ENCODE measurements at places on chromosomes 12 and 14.

DNA sequence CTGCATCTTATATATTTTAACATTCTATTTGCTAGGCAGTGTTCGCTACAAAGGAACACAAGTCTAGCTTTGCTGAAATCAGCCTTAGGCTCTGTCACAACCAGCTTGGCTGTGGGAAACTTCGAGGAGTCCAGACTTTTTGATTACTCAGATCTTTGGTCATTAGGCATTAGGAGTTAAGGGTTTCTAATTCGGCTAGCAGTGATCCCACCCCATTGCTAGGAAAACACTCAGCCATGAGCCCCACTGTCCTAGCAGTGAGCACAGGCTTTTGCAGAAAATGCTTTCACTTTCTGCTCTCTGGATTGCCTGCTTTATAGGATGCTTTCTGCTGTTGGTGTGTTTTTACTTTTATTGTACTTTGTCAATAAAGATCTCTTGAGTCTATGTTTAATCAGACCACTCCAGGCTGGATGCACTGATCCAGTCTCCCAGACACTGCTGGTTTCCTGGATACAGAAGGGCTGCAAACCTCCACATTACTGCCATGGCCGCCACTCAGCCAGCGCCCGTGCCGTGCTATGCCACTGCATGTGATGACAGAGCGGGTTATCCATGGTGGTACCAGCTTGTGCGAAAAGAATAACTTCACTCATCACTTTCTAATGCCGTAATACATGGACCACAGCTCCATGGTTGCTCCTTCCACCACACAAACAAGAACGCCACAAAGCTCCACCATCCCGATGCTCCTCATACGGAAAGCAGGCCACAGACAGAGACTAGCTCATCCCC is 41.0 kb upstream of the PYGL start:
- no peak for DNase-seq

DNA sequence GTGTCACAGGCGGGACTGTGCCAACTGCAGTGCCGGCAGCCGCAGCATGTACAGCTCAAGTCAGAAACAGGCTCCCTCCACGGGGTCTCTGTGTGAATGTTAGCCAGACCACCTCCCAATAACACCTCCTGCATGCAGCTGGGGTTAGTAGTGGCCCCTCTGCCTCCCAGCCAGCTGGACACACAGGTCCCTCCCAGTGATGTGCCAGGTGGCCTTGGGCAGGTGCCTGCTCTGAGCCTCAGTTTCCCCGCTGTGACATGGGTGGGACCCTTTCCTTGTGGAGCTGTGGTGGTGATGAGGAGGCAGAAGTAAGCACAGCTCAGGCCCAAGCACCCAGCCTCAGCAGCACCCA is 139.9 kb downstream of the ADGRD1 start:
- DNase-seq, result no peak

DNA sequence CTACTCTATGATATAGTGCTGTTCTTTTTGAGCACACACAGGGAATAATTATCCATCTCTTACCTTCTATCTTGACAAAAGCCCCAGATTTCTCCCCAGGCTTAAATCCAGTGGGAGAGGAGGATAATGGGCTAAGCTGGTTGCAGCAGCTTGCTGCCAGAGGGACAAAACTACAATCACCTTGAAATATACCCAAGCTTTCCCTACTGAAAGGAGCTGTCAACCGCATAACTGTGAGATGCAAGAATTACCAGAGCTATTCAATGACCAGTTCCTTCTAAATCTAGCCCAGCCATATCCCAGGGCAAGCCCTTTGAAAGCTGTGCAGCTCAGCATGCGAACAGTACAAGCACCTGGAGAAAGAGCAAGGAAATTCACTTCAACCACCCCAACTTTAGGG is 943 bp upstream of the MGAT4C start:
- no peak for DNase-seq

DNA sequence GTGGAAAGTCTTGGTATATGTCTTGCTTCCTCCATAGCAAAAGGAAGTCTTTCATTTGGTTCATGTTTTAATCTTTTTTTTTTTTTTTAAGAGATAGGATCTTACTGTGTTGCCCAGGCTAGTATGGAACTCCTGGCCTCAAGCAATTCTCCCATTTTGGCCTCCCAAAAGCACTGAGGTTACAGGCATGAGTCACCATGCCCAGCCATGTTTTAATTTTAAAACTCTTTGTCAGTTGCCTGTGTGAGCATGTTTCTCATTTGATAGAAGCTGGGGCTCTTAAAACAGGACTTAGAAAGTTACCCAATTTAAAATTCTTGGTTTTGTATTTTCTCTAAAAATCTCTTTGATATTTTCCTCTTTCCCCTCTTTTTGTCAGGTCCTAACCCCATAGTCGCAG is 45.0 kb upstream of the REP15 start:
- no peak for DNase-seq

DNA sequence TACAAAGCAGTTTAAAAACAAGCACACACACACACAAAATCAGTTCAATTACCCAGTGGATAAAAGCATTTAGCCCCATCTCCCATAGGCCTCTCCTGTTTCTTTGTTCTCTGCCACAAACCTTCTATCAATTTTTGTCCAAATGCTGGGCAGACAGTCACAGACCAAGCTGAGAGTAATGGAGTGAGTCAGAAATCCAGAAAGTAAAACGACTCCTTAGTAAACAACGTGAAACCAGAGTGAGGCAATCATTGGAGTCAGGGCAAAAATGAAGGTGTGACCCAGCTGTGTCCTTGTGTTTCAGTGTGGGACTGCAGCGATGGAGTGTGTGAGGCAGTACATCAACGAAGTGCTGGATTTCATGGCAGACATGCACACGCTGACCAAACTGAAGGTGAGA is 102.0 kb downstream of the PRIMA1 start:
- no peak for DNase-seq

DNA sequence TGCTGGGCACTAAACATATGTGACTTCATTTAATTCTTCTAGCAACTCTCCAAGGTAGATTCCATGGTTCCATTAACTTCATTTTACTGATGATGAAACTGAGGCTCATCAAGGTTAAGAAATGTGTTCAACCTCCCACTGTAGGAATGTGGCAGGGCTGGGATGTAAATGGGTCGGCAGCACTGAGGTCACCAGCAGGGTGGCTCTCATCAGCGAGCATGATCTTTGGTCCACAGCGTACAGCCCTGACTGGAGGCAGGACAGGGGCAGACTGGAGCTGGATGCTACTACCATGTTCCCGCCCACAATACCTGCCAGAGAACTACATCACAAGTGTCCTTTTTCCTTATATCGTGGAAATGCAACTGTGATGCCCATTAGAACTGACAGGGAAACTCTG is 4.6 kb downstream of the APPL2 start:
- no peak for DNase-seq

GRCh38 chr14:99080306-99080705 is 191.7 kb downstream of the BCL11B start:
- DNase-seq, result no peak

DNA sequence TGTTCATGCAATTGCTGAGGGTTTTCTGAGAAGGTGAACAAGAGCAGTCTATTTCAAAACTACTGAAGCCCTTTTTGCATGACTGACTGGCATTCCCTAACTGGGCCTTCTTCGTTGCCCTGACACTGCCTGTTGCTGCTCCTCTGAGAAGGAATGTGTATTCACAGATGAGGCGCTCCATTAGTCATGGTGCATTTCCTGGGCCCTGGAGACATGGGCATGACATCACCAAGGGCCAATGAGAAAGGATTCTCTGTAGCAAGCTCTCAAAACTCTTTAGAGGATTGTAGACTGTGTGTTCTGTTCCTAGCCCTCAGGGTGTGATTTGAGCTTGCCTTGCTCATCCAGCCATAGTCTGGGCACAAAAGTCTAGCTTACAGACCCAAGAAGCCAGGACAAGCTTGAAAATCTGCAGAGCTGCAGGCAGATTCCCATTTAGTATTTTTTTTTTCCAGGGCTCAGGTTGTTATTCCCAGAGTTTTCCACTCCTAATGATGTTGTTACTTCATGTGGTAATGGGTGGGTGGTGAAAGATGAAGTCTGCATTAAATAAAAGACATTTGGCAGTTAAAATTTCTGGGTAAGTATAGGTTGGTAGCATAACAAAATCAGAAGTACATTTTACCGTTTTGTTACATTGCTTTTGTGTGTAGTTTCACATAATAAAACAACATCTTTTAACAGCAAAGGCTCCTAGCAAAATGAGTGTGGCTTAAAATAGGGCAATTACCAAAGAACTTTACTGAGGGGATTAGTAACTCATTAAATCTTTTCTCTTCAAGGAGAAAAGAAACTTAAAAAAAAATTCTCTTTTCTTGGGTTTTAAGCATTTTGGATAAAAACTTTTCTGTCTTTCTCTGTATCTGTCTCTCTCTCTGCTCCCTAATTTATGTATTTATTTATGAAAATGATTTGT is 318.4 kb downstream of the RAD51B start:
- DNase-seq, result no peak

DNA sequence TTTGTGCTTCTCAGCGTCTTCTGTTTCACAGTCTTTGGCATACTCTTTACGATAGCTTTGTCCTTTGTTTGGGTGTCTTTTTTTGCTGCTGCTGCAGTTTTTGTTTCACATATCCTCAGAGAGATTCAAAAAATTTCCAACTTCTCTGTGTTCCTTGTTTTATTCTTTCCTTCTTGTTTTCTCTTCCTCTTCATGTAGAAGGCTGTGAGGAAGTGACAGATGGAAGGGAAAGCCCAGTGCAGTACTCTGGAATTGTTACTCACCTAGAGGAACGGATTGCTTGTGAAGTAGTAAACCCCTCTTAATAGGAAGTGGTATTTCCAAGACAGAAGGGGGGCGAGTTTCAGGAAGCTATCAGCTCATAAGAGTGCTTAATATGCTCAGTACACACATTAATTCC is 1.7 kb downstream of the CREBL2 start:
- no peak for DNase-seq

DNA sequence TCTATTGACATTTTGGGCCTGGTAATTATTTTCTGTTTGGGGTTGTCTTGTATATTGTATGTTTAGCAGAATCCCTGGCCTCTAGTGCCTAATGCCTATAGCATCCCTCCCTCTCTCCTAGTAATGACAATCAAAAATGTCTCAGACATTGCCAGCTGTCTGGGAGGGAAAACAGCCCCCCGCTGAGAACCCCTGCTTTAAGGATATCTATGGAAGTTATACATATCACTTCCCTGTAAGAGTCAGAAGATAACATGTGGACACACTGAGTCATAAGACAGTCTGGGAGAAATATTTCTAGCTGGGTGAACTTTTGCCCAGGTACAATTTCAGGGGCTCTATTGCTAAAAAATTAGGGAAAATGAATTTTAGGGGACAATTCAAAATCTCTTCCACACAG is 255.0 kb downstream of the PAWR start:
- no peak for DNase-seq

- DNase-seq, result peak; percentile 14
Observed at GRCh38 chr14:56474419-56475022, 105.1 kb upstream of the TMEM260 start.

DNA sequence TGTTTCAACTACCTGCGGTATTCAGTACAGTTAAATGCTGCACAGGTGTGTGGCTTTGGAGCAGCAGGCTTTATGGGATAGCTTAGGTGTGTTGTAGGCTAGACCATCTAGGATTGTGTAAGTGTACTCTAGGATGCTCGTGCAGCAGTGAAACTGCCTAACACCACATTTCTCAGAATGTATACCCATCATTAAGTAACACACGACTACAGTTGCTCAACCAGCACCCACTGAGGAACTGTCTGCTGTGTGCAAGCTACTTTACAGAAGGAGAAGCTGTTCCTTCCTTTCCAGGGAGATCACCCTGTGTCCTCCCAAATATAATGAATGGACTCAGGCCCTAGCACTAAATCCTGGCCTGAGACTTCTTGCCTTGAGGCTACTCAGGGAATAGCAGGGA is 94.8 kb downstream of the SLC24A4 start:
- no peak for DNase-seq

GRCh38 chr12:114683709-114684097 is 272 bp downstream of the TBX3 start:
- no peak for DNase-seq

DNA sequence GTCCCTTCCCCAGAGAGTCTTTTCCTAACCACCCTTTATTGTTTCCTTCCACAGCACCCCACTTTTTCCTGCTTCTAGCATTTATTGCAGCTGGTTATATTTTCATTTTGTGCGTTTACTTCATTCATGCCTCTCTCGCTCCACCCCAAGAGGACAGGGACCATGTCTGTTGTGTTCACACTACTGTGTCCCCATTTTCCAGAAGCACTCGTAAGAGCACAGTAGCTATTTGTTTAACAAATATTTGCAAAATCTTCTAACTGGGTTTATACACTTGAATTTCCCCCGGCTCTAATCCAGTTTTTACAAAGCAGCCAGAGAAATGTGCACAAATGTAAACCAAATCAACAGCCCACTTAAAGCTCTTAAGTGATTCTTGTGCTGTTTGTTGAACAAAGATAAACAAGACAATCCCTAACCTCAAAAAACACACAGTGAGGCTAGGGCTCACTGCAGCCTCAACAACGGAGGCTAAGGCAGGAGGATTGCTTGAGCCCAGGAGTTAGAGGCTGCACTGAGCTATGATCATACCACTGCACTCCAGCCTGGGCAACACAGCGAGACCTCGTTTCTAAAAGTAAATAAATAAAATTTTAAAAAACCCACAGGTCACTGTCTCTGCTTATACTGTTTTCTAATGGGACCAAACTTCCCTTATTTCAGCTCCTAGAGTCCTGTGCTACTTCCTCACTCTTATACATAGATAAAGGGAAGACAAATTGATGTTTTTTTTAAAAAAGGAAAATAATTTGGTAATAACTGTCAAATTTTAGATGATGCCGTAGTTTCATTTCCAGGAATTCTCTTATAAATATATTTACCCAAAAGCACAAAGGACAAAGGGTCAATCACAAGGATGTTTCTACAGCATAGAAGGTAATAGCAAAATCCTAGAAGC is 6.6 kb upstream of the ABCD4 start:
- no peak for DNase-seq

- DNase-seq, result no peak
Observed at GRCh38 chr12:124685689-124686369, 118.4 kb upstream of the NCOR2 start.

DNA sequence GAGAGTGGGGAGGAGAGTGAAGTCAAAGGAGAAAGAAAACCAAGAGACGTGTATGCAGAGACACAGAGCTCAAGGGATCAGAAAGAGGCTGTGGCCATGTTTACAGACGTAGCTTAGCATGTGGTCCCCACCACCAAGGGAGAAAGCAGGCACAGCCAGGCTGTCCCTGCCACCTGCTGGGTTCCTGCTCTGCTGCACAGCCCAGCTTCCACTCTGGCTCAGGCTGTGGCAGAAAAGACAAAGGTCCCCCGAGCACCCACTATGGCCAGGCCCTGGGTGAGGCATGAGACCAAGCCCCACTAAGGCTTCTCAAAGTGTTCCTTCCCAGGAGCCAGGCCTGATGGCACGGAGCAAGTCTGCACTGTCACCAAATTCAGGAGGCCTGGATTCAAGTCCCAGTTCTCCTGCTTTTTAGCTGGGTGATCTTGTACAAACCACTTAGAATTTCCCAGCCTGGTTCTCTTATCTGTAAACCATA is 25.9 kb upstream of the COL2A1 start:
- DNase-seq, result no peak

GRCh38 chr12:51403159-51403558 is 12.0 kb upstream of the GALNT6 start:
- DNase-seq, result no peak

DNA sequence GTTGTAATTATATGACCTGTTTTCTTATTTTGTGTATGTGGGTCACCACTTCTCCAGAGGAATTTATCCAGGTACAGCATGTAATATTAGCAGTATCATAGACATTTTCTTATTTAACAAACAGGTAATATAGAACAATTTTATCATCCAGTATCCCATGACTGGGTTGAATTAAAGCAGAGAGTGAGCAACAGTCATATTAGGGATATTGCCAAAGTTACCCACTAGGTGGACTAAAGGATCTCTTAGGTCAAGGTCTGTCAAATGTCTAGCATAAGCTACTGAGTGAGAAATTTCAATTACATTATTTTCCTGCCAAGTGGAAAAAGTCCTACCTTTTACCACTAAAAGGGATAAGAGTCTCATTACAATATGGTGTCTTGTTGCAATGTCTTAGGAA is 62.1 kb upstream of the TRIM9 start:
- no peak for DNase-seq
